ENCODE measurements at places on chromosomes 13 and 19.

DNA sequence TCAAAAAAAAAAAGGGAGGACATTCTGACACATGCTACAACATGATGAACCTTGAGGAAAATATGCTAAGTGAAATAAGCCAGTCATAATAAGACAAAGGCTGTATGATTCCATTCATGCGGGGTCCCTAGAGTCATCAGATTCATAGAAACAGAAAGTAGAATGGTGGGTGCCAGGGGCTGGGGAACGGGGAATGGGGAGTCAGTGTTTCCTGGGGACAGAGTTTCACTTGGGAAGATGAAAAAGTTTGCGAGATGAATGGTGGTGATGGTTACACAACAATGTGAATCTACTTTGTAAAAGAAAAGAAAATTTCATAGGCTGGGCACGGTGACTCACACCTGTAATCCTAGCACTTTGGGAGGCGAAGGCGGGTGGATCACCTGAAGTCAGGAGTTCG lies 6.1 kb upstream of the CLEC4G start:
- DNase-seq = no peak

GRCh38 chr13:33353210-33353609 lies 67.7 kb upstream of the STARD13 start:
- DNase-seq = peak; percentile 96

DNA sequence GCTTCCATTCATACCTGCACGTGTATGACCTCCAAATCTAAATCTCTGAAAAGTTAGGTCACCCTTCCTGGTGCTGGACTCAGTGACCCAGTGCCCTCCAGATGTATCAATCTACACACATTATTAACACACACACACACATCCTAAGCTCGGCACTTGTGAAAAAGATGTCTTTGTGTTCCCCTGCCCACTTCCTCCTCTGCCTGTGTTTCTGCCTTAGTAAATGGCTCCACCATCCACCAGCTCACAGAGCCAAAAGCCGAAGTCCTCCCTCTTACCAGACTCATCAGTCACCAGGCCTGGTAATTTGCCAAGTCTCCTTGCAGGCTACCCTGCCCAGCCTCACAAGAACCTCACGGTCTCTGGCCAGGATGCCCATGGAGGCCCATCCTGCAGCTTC lies 131.5 kb downstream of the SHISA2 start:
- DNase-seq = peak; percentile 55

GRCh38 chr13:81171065-81171647 lies 830.2 kb upstream of the SPRY2 start:
- no peak for DNase-seq

DNA sequence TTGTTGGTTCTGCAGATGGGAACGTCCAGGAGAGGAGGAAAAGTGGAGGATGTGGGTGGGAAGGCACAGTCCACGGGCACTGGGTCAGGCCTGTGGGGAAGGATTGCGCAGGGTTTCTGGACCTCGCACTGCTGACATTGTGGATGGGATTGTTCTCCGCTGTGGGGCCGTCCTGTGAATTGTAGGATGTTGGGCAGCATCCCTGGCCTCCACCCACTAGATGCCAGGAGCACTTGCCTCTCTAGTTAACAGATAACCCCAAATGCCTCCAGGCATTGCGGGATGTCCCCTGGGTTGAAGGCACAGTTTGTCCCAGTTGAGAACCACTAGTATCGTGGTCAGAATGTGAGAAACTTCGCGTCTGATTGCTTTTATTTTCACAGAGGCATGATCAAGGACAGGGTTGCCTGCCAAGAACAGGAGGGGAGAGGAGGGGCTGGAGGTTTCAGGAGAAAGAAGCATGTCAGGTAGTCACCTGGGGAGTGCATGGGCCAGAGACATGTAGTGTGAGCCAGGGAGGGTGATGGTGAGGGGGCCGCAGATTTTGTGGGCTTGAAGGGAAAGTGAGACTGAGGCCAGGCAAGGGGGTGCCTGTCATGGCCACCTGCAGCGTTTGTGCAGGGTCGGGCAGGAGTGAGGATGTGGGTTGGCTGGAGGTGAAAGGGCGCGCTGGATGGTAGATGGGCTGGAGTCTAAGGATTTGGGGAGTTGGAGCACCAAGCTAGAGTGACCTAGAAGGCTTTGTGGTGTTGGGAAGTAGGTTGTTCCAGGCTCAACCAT lies 3.2 kb downstream of the ZNF628 start:
- DNase-seq = no peak

- no peak for DNase-seq
These were observed 13.8 kb upstream of the ASF1B start for GRCh38 chr19:14150041-14150769.

- no peak for DNase-seq
These were observed 6.1 kb upstream of the CYSLTR2 start for GRCh38 chr13:48647625-48648024.

GRCh38 chr13:22812793-22813192 lies 368.0 kb upstream of the SGCG start:
- DNase-seq = no peak

DNA sequence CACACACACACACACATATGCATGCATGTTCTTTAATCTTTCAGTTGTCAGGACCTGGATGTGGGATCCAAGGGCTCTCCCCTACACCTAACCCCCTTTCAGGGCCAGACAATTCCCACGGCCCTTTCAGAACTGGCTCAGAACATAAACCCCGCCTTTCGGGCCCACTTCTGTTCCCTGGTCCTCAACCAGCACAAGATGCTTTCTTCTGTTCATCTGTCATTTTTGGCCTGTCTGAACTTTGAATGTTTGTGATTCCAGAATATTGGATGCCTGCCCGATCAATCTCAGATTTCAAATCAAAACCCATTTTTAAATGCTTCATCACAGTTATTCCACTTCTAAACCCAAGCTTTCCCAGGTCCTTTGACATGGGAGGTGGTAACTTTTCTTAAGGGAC lies 167.3 kb downstream of the USP12 start:
- no peak for DNase-seq

DNA sequence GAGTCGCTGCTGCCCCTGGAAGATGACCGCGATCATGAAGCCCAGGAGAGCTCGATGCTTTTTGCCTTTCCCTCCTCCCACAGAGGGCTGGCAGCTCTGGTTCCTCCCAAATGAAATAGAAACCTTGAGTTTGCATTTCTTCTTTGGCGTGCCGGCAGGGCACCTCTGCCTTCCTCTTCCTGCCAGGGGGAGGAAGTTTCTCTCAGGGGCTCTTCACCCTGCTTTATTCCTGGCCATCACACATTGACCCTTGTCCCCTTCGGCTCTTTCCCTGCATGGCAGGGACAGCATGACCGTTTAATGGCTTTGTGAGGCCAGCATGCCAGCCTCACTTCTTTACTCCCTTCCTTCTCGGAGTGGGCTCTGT lies 47.9 kb downstream of the ACTN4 start:
- peak; percentile 54 for DNase-seq

DNA sequence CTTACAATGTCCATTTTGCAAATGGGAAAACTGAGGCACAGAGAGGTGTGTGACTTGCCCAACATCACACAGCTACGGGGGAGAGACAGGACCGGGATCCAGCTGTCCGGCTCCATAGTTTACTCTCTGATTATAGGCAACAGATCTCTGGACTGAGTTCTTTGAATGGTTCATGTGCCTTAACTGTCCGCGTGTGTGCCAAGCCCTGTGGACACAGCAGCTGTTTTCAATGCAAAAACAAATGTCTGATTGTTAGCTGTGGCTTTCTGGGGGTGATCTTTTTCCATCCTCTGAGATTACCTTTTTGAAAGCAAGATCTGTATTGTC lies 94.1 kb downstream of the KL start:
- DNase-seq = no peak

DNA sequence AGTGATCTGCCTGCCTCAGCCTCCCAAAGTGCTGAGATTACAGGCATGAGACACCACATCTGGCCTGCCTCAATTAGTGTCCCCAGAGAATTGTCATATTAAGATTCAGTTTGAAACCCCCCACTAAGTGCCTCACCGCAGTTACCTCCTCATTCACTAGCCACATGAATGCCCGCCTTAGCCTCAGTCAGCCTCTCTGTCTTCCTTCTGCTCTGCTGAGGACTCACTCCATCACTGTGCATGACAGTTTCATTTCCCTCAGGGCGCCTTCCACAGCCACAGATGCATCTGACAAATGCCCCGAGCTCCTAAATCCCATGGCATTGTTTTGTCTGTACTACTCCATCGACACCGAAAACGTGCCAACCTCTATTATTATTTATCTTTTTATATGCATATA lies 23.3 kb downstream of the MIPEP start:
- DNase-seq = peak; percentile 46

DNA sequence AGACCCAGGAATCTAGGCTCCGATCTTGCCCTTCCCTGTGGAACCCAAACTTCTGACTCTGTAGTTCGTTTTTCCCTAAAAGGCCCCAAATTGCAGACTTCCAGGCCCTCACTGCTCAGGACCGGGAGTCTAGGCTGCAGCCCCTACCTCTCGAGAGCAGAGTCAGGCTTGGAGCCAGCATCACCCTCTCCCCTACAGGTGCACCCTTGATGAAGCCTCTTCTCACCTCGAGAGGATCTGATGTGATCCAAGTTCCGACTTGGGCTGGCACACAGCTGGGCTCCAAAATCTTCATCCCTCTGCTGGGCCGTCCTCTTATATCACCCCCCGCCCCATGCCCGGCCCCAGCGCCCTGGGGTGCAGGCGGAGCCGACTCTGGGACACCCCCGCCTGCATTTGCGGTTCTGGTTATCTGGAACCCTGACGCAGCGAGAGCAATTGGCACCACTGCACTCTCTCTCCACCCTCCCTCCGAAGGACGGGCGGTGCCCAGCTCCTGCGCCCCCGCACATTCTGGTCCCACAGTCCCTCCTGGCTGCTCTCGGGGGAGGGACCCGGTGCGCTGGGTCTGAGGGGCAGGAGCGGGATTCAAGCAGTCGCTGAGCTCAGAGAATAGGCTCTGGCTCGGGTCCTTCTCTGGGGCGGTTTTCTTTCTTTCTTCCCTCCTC lies at the start of gene KLK7:
Gene KLK7 (minus strand): TSS at position 293 of the 668 bp plus-strand sequence. CDS start 1,518 bp downstream, outside the sequence.
- DNase-seq = no peak

DNA sequence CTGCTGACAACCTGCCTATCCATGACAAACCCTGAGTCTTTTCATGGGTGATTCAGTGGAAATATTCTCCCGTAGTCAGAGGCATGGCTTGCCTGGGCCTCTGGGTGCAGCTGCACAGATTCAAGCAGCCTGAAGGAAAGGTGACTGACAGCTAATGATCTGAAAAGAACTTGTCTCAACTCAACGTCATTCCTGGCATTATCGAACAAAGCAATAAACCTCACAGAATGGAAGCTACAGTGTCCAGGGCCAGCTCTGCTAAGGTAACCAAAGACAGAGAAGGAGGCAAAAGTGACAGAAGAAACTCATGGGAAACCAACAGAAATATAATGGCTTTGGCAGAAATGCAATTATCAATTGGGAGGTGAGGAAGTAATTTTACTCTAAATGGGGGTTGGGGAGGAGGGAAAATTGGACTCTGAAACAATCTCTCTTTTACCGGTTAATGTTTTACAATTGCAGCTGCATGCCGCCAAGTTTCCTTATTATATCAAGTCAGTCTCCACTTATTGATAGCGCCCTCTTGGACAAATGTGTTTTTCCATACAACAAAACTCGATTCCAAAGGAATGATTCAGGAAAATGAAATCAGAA lies 12.9 kb downstream of the STARD13 start:
- no peak for DNase-seq

DNA sequence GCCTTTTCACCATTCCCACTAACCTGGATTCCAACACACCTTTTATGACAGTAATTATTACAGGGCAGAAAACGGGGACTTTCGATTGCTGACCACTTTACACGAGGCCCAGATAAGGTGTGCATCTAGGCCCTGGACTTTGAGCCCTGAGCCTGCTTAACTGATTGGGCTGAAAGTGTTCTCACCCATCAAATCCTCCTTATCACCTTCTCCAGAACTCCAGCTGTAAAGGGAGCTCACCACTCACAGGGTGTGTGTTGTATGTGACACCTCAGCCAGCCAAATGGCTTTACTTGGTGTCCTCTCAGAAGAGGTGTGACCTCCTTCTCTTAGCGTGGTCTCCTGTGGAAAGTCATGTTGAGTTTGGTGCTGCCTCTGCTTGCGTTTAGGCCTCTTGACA lies 36.5 kb downstream of the SIPA1L3 start:
- no peak for DNase-seq

GRCh38 chr13:53028637-53029203 lies at the start of gene OLFM4:
Gene OLFM4 (plus strand): TSS chr13:53028813. CDS start chr13:53028837, 24 bp downstream.
- DNase-seq = no peak

- DNase-seq = no peak
These were observed 2.0 kb downstream of the ZNF792 start for GRCh38 chr19:34961775-34962686.

DNA sequence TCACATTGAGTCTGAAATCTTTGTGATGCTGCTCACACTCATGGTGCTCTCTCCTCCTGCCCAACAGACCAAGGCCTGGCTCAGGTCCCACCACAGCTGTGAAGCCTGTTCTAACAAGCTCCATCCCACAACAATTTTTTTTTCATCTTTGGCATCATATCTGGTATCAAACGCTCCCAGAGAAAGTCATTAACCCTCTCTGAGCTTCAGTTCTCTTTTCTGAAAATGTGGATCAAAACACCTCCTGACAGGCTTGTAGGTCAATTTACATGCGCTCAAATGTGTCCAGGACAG lies 224.4 kb downstream of the LACC1 start:
- DNase-seq = no peak

- no peak for DNase-seq
These were observed 22.4 kb downstream of the OLFM2 start for GRCh38 chr19:9914001-9914314.

DNA sequence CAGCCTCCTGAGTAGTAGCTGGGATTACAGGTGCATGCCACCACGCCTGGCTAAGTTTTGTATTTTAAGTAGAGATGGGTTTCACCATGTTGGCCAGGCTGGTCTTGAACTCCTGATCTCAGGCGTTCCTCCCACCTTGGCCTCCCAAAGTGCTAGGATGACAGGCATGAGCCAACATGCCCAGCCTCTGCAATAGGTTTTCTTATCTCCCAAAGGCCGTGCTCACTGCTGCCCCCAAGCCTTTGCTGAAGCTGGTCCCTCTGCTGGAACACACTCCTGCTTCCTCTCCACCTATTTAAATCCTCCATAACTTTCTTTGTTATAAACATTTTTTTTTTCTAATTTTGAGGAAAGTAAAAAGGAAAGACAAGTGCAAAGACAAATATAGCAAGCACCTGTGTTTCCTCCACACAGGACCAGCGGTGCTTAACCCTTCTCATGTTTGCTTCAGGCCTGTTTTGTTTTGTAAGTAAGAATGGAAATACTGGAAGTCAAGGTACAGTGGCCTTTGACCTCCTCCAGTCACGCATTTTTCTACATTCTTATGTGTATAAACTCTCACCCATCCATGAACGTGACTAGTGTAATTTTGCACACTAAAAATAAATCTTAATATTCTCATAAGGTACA lies 14.5 kb upstream of the TNFAIP8L1 start:
- peak; percentile 56 for DNase-seq
